ENCODE measurements at places on chromosomes 12 and 14. TPM values are rescaled to one million over a fixed set of nuclear protein-coding genes. Genes with fewer than 3 reads are reported as not detected.
A peak's percentile ranks its signal among the peaks of the same experiment; 100 is the strongest.

- H3K4me1 ChIP-seq = no peaks in the 10 kb centered on the region
- no peak overlapping the region for H3K27ac ChIP-seq
- H3K27me3 ChIP-seq = no peaks in the 10 kb centered on the region
- H3K36me3 ChIP-seq = peaks cover 19% of the 10 kb centered on the region
Observed at GRCh38 chr12:56278905-56279304, 12.2 kb downstream of the COQ10A start.

- H3K4me3 ChIP-seq = peak overlapping the region; percentile 86
- peak overlapping the region; percentile 92 for H3K27ac ChIP-seq
- DNase-seq = peak; percentile 43
- H3K4me1 ChIP-seq = peaks cover 25% of the 10 kb centered on the region
- no peaks in the 10 kb centered on the region for H3K27me3 ChIP-seq
Observed at GRCh38 chr12:56628671-56629458, 1.3 kb downstream of the BAZ2A start.

- no peak overlapping the region for H3K4me3 ChIP-seq
- DNase-seq = no peak
- H3K36me3 ChIP-seq = no peaks in the 10 kb centered on the region
- H3K27me3 ChIP-seq = no peaks in the 10 kb centered on the region
- H3K27ac ChIP-seq = no peak overlapping the region
Observed at GRCh38 chr14:106276326-106277267, 750.2 kb downstream of the TMEM121 start.

DNA sequence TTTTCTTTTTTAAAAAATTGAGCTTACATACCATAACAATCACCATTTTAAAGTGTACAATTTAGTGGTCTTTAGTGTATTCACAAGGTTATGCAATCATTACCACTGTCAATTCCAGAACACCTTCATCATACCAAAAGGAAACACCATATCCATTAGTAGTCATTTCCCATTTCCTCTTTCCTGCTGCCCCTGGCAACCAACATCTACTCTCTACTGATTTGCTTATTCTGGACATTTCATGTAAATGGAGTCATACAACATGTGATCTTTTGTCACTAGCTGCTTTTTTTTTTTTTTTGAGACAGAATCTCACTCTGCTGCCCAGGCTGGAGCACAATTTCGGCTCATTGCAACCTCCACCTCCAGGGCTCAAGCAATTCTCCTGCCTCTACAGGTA, 66.8 kb upstream of the CFL2 start:
- H3K4me1 ChIP-seq = no peaks in the 10 kb centered on the region
- peak overlapping the region; percentile 71 for H3K27ac ChIP-seq
- H3K27me3 ChIP-seq = no peaks in the 10 kb centered on the region

The RAD51AP1 gene
- 4.1 TPM for total RNA-seq

The NGB gene
- not detected for total RNA-seq

The IFNG-AS1 gene
- not detected for total RNA-seq
